AG20443 (cell line): ENCODE measurements at places on chromosomes 6 and 20.

DNA sequence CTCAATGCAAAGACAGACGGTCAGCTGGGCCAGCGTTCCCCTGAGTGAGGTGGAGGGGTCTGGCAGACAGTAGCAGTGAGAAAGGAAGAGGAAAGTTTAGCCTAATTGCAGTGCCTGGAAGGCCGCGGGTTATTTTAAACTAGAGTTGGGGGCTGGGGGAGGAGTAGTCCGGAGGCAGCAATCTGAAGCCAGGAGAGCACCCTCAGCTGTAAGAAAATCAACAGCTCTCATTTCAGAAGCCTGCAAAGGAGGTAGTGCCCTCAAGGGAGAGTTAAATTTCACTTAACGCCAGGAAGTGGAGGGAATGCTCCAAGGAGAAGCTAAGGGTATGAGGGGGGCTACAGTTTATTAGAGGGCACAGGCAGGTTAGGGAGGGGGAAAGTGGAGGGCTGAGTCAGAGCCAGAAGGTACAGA, 26.9 kb downstream of the RING1 start:
- no peak for DNase-seq

DNA sequence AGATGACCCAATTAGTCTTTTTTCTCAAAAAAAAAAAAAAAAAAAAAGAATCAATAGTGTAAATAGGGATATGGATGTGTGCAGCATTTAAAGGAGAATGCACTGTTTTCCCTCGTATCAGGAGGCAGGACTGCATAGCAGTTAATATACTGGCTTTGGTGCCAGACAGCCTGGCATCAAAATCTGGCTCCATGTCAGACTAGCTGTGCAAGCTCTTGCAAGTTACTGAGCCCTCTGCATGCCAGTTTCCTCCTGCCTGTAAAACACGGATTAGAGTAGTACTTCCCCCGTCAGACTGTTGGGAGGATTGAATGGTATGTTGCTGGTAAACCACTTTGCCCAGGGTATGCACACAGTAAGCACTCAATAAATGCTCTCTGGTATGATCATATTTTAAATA, 594.2 kb upstream of the CHD6 start:
- DNase-seq, result no peak

DNA sequence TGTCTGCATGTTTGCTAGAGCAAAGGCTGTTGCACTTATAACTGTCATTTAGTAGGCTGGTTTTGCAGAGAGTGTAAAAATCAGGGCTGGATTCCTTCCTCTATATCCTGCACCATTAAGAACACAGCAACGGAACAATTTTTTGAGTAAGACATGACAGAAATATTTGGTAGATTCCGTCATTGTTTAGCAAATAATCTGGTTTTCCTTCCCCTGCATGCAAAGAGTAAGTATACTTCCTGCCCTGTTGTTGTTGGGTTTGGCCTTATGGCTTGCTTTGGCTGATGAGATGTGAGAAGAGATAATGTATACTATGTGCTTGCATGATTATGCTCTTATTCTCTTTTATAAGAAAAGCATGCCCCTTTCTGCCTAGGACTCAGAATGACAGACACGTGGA, 23.8 kb downstream of the MANEA start:
- DNase-seq, result no peak

GRCh38 chr6:105873211-105873704, 212.9 kb upstream of the PRDM1 start:
- no peak for DNase-seq

DNA sequence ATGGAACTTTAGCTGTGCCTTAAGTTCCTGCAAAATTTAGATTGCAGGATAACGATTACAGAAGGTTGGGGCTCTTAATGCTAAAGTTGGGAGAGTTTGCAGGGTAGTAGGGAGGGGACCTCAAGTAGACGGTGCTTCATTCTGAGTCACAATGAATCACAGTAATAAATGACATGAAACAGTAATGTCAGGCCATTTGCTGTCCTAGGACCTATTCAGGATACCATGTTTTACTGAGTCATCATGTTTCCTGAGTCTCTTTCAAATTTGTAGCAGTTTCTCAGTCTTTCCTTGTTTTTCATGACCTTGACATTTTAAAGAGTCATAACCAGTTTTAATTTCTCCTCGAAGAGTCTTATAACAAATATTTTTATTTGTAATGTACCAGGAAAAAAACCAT, 406.9 kb upstream of the MAP3K7 start:
- DNase-seq, result no peak

- peak; percentile 95 for DNase-seq
Measured at GRCh38 chr20:41177636-41178035, 40.3 kb downstream of the PLCG1 start.

GRCh38 chr20:41734506-41734945, 116.3 kb upstream of the CHD6 start:
- peak; percentile 81 for DNase-seq

DNA sequence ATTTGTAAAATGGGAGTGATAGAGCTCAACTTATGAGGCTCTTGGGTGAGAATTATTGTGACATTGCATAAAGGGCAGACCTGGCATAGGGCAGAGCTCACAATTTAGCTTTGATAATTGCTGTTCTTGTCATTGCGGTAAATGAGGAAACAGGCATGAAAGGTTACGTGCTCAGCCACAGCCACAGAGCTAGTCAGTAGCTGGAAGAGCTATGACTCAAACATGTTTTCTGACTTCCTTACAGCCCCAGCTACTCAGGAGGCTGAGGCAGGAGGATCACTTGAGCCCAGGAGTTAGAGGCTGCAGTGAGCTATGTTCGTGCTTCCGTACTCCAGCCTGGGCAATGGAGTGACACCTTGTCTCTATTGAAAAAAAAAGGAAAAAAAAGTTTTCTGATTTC, 3.5 kb upstream of the GHRH start:
- DNase-seq, result no peak

DNA sequence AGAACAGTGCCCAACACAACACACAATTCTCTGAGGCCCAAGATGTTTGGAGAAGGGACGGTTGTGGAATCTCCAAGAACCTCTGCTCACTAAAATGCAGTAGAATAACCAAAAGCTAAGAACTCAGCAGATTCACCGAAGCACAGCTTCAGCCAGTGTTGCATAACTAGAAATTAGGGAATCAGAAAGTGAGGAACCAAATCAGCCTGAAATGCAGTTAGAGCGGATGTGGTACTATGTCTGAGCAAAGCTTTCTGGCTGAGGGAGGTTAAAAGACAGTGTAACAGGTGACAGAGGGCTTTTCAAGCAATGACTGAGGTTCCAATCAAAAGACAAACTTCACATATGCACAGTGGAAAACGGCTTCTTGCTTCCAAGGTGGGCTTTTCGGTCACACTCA, 197.9 kb upstream of the KCNK16 start:
- DNase-seq, result peak; percentile 16

DNA sequence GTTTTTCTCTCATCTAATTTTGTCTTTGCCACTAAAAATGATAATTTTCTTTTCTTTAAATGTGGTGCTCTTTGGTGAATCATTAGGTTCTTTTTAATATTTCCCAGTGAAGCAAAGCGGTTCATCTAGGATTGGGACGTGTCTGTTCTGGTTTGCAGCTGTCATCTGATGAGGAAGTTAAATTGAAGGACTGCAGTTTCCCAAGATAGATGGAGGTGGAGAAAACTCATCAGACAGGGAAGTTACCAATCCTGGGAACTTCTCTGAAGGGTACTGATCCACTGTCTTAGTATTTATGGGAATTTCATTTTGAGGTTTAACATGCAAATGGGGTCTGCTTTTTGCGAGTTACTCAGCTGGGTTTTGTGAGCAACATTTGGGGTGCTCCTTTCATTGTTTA, 2.4 kb upstream of the AARS2 start:
- no peak for DNase-seq

DNA sequence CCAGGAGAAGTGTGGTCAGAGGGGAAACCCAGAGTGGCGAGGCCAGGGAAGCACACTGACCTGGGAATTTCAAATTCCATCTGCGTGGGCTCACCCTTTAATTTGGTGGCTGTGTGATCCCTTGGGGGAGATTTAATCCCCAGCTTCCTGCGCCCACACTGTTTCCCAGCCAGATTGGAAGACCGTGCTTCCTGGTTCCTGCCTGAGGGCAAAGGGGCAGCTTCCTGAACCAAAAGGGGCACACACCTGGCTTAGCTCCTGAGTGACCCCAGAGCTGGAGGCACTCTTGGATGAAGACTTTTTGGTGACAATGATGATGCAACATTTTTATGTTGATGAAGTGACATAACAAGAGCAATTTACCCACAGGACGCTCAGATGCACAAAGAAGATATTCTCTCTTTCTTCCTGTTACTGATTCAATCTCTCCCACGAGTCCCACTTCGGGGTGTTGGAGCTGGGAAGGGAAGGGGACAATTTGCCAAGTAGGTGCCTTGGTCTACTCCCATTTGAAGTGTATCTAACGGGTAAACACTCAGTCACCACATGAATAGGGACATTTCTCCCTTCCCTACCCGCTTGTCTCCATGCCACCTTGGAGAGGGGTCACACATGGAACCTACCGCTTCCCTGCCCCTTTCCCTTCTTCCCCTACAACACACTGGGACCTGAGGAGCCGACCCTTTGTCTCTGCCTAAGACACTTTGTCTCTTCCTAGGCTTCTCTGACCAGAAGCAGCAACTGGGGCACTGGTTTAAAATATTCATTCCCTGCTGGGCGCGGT, 28.6 kb upstream of the CDKN1A start:
- DNase-seq, result no peak

DNA sequence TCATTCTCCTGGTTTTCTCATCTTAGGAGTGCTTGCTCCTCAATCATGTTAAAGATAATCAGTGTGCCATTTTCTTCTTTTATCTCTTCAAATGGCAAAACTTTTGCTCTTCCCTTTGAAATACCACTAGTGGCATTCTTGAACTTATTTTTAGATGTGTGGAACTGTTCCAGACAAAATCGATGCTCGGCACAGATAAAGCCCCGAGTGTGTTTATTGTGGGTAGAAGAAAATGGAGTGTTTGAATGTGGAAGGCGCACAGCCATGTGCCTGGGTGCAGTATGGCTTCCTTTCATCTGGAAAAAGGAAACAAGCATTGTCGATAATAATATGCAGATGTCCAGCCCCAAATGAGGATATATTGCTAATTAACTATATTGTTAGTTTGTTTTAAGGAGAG, 42.4 kb downstream of the ISM1 start:
- no peak for DNase-seq

DNA sequence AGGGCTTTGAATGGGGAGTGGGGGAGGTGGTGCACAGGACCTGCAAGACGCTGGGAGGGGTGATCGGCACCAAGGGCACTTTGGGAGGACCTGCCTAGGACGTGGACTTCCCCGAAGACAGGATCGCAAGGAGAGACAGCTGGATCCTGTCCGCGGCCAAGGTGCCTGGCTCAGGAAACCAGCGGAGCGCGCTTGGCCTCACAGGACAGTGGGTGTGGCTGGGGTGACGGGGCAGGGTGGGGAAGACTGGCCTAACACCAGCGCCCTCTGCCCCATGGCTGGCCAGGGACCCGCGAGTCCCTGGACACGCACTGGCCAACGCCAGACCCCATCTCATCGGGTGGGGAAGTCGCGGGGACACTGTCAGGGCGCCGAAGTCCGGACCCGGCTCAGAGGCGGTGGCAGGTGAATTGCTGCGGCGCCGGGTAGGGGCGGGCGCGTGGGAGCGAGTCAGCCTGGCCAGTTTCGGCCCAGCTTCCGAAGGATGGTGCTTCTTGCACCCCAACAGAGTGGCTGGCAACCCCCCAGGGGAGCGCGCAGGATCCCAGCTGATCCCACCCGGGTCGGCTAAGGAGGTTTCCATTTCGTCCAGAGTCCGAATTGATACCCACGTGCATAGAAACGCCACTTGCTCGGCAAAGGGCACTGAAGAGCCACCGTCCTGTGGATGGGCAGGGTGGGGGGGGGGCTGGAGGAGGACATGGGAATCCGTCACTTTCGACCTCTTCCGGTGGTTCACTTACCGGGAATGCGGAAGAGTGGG, 785 bp upstream of the THBD start:
- peak; percentile 38 for DNase-seq

DNA sequence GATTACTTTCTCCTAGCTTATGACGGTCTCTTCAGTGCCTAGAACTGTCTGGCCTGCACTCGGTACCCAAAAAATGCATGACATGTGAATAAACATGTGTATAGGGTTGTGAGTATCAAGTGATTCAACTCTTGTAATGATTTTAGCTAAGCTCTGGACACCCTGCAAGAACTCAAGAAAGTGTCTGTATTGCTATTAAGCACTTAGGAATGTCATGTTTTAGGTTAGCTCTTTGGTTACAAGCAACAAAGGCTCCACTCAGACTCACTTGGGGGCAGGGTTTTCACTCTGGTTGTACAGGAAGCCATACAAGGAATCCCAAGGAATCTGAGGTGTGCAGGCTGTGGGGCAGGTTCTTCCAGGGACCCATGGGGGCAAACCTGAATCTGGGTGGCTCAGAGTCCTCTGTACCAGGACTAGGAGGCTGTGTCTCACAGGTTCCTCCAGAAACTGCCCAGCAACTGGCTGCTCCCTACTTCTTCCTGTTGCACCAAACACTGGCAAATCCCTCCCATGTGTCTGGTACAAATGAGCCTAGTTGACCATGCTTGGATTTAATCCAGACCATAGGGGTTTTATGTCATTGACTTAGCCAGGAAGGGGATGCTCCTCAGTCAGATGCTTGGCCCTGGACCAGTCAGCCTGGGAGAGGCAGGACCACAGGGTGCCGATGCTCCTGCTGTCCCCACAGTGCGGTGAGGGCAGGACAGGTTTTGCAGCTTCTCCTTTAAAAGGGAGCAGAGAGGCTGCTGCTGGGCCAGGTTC, 77.9 kb upstream of the CDH4 start:
- DNase-seq, result peak; percentile 18

DNA sequence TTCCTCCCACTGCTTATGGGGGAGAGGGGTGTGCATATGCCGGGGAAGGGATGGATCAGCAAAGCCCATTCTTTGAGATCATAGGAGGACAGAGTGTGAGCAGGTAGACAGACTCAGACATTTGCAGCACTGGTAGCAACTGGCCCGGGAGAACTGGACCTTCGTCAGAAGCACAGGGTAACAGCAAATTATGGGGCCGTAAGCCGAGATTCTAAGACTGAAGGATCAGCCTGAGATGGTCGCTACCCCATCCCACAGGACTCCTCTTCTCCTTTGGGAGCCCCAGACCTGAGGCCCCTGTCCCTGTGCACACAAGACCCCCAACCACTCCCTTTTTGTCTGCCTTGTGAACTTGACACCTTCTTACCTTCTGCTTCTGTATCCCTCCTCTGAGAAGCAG, 106.5 kb downstream of the TOX2 start:
- no peak for DNase-seq

DNA sequence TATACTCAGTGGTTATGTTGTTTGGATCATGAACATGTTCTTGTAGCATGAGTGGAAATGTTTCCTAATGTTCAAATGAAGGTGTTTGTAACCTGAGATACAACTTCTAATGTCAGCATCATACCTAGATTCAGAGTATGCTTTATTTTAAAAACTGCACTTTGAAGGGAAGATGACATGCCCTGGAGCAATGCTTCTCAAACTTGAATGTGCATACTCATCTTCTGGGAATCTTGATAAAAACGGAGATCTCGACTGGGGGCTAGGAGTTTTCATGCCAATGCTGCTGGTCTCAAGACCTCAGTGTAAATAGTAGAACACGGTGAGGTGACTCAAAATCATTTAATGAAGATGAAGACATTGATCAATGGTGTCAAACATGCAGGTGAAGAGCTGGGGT, 440.0 kb upstream of the NOX3 start:
- no peak for DNase-seq
